ENCODE measurements at places on chromosomes 13 and 19. TPM values are rescaled to one million over a fixed set of nuclear protein-coding genes. Genes with fewer than 3 reads are reported as not detected.

The HAUS8 gene
- polyA plus RNA-seq: 29.7 TPM

The ZNF813 gene
- polyA plus RNA-seq: 2.0 TPM

The MBOAT7 gene
- polyA plus RNA-seq: 218 TPM

The THSD1 gene
- 4.9 TPM for polyA plus RNA-seq

The FFAR1 gene
- polyA plus RNA-seq: 0.26 TPM

The ATP4B gene
- not detected for polyA plus RNA-seq

The TTC9B gene
- 0.30 TPM for polyA plus RNA-seq

The BST2 gene
- polyA plus RNA-seq: 71.4 TPM

The NLRP7 gene
- polyA plus RNA-seq: 14.5 TPM

The MYBPC2 gene
- 3.2 TPM for polyA plus RNA-seq

The SYT5 gene
- 11.7 TPM for polyA plus RNA-seq

The DACH1 gene
- polyA plus RNA-seq: 11.1 TPM

The ZNF439 gene
- polyA plus RNA-seq: 5.9 TPM

Measured in testis (tissue), 5 donors.